ENCODE measurements at places on chromosomes 12 and 14. TPM values are rescaled to one million over a fixed set of nuclear protein-coding genes. Genes with fewer than 3 reads are reported as not detected.

- DNase-seq: no peak
Measured at GRCh38 chr12:76031081-76031413, 529 bp downstream of the PHLDA1 start.

DNA sequence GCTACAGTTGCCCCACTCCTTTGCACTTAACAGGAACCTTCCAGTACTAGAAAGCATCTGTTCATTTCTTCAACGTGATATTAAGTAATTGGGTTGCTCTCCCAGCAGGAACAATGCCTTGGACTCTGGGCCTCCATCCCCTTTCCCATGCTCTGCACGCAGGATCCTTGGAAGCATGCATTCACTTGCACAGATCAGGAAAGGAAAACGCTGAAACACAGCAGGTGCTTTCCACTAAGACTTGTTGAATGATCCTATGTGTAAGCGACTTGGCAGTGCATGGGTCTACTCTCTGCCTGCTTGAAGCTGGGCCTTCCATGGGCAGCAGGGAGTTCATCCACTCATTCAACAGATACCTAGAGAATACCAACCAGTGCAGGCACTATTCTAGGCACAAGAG is 2.3 kb downstream of the LTBP2 start:
- DNase-seq: no peak

GRCh38 chr12:63924781-63925180 is 80.3 kb downstream of the SRGAP1 start:
- no peak for DNase-seq

DNA sequence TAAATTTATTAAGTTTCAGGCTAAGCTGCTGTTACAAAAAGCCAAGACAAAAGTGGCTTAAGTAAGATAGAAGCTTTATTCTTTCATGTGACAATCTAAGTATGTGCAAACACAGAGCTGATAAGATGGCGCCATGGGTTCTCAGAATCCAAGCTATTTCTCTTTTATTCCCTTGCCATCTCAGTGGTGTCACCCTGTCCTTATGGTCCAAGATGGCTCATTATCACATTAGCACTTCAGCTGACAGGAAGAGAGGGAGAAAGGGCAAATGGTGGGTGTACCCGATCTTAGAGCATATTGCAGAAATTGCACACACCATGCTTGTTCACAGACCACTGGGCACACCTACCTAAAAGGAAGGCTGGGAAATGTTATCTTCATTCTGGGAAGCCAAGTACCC is 211.7 kb downstream of the TMTC2 start:
- DNase-seq: no peak

GRCh38 chr12:9991876-9992275 is 7.0 kb downstream of the CLEC1B start:
- no peak for DNase-seq

DNA sequence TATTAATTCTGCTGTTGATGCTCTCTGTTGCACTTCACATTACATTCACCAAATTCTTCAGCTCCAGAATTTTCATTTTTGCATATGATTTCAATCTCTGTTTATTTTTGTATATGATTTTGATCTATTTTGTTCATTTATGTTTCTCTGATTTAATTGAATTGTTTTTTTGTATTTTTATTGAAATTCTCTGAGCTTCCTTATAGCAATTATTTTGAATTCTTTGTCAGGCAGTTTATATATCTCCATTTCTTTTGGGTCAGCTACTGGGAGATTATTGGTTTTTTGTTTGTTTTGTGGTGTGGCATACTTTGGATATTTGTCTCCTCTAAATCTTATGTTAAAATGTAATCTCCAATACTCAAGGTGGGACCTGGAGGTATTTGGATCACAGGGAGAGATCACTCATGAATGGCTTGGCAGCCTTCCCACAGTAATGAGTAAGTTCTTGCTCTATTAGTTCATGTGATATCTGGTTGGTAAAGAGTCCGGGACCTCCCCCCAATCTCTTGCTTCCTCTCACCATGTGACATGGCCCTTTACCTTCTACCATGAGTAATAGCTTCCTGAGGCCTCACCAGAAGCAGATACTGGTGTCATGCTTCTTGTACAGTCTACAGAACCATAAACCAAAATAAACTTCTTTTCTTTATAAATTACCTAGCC is 8.7 kb upstream of the TCL1A start:
- DNase-seq: no peak

DNA sequence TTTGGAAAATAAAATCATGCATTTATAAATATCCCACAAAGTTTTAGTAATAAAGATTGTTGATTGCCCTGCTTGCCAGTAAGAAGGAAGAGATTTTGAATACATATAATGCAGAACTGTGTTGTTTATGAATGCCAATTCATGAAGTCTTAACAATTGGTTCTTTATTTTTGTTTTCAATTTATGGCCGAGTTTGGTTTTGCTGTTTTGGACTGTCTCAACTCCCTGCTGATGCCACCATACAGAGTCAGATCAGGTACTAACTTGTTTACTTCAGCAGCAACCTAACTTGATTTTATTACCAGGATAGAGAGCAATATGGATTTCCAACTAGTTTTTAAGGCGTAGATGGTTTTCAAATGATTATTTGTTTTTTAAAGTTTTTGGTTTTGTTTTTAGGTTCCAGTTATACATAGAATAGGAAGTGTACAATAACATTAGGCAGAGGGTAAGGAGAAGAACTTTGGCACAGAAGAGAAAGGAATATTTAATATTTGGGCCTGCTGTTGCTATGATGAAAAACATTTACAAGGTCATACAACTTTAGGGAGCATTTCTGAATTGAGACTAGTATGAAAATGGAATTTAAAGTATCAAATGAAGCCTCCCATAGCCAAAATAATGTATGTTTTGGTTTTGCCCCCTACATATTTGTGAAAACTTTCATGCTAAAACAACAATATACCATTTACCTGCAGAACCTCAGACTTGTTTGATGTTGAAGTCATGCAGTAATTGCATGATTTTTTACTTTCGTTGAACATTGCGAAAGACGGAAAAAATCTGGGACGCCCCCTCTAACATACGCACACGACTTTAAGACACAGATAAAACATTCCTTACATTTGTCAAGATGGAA is 904 bp upstream of the FAM177A1 start:
- no peak for DNase-seq

- DNase-seq: no peak
Measured at GRCh38 chr12:52739963-52740362, 36.6 kb upstream of the KRT77 start.

- no peak for DNase-seq
Measured at GRCh38 chr12:67148265-67148664, 120.9 kb upstream of the CAND1 start.

- DNase-seq: no peak
Measured at GRCh38 chr12:102009796-102010195, 52.0 kb downstream of the WASHC3 start.

- DNase-seq: peak; percentile 80
Measured at GRCh38 chr14:22319526-22320361, 269.3 kb downstream of the DAD1 start.

GRCh38 chr12:6640497-6640896 is 4.7 kb upstream of the LPAR5 start:
- DNase-seq: no peak

DNA sequence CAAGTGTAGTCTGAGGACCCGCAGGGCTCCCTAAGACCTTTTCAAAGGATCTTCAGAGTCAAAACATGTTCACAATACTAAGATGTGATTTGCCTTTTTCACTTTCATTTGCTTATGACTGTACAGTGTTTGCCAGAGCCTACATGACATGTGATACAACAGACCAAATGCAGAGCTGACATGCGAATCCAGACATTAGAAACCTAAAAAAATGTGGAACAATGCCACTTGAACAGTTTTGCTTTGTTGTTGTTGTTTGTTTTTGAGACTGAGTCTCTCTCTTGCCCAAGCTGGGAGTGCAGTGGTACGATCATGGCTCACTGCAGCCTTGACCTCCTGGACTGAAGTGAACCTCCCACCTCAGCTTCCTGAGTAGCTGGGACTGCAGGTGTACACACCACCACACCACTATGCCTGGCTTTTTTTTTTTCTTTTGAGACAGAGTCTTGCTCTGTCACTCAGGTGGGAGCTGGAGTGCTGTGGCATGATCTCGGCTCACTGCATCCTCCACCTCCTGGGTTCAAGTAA is 5.3 kb upstream of the RAB35 start:
- DNase-seq: peak; percentile 81

- no peak for DNase-seq
Measured at GRCh38 chr12:132375747-132376463, 46.5 kb upstream of the GALNT9 start.

DNA sequence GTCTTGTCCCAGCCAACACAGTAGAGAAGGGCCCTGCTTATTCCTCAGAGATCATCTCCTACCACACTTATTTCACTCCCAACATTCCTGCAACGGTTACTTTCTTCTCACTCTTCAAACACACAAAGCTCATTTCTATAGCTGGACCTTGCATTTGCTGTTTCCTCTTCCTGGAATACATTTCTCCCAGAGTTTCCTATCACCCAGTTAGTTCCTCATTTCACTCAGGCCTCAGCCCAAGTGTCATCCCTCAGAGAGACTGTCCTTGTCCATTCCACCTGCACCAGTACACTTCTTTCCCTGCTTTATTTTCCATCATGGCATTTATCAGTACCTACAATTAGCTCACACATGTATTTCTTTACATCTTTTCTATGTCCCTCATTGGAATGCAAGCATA is 14.7 kb upstream of the STK38L start:
- DNase-seq: no peak

DNA sequence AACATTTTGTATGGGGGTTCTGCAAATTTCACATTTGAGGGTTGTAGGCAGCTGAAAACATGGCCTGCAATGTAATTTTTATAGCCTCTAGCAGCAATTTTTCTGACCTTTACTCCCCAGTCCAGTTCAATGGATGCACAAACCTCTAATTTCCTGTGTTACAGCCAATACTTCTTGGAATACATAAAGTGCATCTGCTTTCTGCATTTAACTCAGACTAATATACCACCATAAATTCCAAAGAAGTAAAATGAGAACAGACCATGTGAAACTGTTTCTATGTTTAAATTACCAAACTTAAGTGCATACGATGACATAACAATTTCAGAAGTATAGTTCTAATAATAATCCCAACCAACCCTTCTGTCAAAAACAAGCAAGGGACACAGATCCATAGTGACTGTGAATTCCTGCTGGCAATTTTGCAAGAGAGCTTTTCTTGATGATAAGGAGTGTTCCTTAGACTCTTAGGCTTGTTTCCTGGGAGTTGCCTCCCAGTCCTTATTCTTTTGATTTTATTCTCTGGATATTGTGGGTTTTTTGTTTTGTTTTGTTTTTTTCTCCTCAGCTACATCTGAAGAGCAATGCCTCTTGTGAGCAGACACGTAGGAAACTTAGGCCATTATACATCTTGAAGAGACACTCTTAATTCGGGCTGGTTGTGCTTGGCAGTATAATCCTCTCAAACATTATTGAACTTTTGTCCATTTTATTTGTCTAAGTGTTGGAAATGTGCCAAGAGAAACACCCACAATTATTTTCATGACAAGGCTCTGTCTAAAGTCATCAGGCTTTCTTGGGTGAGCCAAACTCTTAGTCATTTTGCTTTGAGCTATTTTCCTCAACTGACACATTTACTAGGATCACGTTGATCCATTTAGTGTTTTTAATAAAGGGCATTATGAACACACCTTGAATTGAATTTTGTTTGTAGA is 51.3 kb upstream of the RERGL start:
- DNase-seq: no peak

DNA sequence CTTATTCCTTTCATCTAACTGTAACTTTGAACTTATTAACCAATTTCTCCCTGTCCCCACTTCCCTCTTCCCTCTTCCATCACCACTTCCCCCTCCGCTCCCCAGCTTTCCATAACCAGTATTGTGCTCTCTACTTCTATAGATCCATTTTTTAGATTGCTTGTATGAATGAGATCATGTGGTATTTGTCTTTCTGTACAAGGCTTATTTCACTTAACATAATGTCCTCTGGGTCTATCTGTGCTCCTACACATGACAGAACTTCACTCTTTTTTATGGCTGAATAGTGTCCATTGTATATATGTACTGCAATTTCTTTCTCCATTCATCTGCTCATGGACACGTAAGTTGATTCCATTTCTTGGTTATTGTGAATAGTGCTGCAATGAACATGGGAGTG is 14.4 kb downstream of the ERP27 start:
- DNase-seq: no peak

- DNase-seq: no peak
Measured at GRCh38 chr12:42868291-42868690, 278.7 kb upstream of the PRICKLE1 start.

DNA sequence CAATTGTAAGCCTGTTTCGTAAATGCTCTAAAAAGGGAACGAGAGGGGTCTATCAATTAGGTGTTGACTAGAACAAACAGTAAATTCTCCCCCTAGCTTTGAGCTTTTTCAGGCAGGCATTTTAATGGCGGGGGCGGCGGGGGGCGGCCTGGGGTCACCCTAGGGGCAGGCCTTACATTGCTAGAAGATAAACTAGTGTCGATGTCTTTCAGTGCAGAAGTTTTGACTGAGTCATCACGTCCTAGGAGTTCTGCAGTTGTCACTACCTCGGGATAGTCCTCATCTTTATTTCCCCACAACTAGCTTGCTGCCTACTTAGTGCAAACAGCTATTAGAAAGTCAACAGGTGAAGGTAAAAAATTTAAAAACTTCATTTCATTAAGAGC is 1.6 kb downstream of the ATP6V1D start:
- no peak for DNase-seq

- no peak for DNase-seq
Measured at GRCh38 chr12:104048811-104049210, 1.2 kb downstream of the GLT8D2 start.

- DNase-seq: no peak
Measured at GRCh38 chr14:55701638-55702037, 121.6 kb downstream of the KTN1 start.

- no peak for DNase-seq
Measured at GRCh38 chr14:34863844-34864243, 11.3 kb downstream of the BAZ1A start.

GRCh38 chr14:56338674-56339073 is 220.5 kb downstream of the PELI2 start:
- DNase-seq: no peak

- no peak for DNase-seq
Measured at GRCh38 chr12:6426882-6427671, 17.7 kb upstream of the CD27 start.

GLTP gene
- total RNA-seq: 12.9 TPM

DLGAP5 gene
- 80.1 TPM for total RNA-seq

NR4A1 gene
- total RNA-seq: 4.6 TPM

TAS2R8 gene
- total RNA-seq: 0.09 TPM

TPPP2 gene
- total RNA-seq: 0.58 TPM

ENDOU gene
- total RNA-seq: not detected

SLC25A47 gene
- total RNA-seq: 1.0 TPM

OR4E2 gene
- total RNA-seq: not detected

MOAP1 gene
- 14.6 TPM for total RNA-seq

PPP4R3A gene
- total RNA-seq: 89.0 TPM

PIWIL1 gene
- total RNA-seq: not detected

NTS gene
- 0.13 TPM for total RNA-seq

SCN8A gene
- 1.4 TPM for total RNA-seq

RPS6KL1 gene
- 8.1 TPM for total RNA-seq

DBX2 gene
- not detected for total RNA-seq

TTC7B gene
- 2.4 TPM for total RNA-seq

ACTR6 gene
- total RNA-seq: 22.4 TPM

PLA2G1B gene
- 0.87 TPM for total RNA-seq

All from HepG2 (cell line).